NCI-H187 (cell line): ENCODE measurements at places on chromosomes 16 and 17.

- no peak for DNase-seq
Observed at GRCh38 chr16:53094013-53094630, 39.3 kb downstream of the CHD9 start.

DNA sequence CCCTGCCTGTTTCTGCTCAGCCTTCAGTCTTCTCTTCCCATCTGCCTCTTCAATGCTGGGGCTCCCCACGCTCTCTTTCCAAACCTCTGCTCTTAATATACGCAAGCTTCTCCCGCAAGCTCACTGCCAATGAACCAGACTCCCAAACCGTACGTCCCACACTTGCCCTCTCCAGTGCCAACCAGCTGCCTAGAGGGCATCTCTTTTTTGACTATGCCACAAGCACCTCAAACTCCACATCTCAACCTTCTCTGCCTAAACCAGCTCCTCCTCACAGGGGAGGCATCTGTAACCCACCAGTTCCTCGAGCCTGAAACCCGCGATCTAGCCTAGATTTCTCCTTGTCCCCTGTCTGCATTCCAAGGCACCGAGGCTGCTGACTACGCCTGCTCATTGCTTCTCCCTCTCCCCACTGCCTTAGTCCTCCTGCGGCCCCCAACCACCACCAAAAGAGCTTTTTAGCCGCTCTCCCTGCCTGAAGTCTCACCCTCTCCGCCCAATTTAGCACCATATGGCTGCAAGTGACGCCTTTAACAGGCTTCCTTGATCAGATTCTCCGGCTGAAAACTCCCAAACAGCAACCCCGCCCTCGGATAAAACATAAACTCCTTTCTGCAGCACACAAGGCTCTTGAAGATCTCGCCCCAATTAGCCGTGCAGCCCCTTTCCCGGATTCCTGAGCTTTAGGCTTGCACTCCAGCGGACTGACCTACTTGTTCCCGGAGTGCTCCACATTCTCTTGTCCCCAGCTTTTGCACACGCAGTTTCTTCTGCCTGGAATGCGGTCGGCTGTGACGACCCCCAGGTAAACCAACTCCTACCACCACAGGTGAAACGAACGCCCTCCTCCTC is 1.5 kb downstream of the GGA2 start:
- no peak for DNase-seq

DNA sequence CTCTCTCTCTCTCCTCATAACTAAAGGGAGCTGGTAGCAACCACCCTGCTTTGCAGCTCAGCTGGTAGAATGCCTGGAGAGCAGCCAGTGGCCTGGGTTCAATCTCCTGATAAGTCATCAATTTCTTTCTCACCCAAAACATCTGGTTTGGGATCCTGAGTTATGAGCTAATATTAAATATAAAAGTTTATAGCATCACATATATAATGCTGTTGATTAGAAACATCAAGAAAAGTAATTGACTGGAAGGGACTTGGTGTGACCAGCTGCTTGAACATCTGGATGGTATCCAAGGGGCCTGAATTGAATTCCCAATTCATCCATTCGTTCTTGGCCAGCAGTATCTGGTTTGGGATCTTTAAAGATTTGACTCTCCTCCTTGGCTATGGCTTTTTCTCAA is 12.2 kb upstream of the ELAC2 start:
- DNase-seq, result no peak

GRCh38 chr16:75565640-75566039 is 539 bp upstream of the GABARAPL2 start:
- no peak for DNase-seq

DNA sequence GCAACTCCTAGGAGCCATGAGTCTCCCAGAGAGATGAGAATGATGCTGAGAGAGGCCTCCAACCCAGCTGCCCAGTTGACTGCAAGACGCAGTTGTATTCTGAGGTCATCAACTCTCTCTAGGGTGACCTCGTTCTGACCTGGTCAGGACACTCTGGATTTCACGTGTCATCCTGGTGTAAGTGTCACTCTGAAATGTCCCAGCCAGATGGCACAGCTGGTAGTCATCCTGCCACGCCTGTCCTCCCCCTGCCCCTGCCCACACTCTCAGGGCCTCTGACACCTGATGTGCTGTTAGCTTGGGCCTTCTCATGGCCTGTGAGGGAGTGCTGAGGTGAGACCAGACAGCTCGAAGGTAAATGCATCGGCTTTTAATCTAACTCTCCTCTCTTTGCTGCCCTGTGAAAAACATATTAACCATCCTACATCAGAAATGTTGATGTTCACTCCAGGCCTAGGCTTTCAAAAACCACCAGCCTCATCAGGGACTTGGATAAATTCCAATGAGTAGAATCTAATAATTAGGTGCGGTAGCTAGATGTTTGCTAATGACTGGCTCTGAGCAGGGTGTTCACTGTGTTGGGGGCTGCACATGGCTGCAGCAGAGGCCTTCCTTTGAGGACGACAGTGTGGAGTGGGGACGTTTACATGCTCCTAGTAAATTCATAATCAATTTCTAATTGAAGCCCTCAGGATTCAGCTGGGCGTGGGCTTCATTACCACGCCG is 13.8 kb downstream of the MLYCD start:
- DNase-seq, result no peak
